ENCODE measurements at places on chromosomes 7 and 10.

DNA sequence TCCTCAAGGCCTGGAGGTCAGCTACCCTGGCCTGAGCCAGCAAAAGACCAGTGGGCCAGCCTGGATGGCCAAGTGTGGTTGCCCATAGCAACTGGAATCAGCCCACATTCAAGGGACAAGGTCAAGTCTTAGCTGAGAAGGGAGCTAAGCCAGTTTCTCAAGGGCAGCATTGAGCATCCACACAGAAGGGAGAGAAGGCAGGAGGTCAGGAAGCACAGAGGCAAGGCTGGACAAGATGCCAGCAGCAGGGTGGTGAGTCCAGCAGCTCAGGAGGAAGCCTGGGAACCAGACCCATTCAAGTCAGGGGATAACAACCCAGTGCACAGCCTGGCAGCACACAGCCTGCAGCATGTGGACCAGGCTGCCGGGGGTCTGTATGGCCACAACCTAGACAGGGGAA, 54.0 kb upstream of the ZMIZ1 start:
- DNase-seq, result no peak

DNA sequence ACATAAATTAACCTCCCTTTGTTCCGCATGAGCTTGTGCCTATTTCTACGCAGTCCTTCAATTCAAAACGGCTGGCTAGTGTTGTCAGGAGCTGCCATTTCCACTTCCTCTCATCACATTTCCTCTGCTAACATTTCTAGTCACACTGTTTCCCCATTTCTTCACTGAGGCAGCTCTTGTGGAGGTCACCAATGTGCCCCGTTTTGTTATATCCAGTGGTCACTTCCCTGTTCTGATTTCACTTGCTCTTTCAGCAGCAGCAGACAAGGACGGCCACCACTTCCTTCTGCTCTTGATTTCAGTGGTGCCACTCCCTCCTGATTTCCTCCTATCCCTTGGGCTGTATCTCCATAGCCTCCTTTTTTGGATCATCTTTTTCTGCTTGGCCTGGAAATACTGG, 64.8 kb upstream of the SEC61G start:
- no peak for DNase-seq

GRCh38 chr7:79268730-79269129, 184.7 kb downstream of the MAGI2 start:
- no peak for DNase-seq

- no peak for DNase-seq
These were observed 96.0 kb downstream of the ANK3 start for GRCh38 chr10:60293581-60294175.

DNA sequence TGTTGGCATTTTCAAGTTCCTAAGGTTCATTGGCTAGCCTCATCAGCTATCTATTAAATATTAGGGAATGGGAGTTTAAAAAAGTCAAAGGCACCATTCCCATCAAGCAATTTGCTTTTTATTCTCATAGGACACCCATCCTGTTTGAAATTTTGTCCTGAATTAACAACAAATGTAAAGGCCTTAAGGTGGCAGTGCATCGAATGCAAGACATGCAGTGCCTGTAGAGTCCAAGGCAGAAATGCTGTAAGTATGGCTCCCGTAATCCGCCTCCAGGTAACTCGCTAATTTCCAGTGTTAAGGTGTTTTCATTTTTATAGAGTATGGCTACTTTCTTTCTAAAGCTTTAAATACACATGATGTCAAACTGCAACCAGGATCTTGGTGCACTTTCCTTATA, 141.9 kb upstream of the SAMD8 start:
- DNase-seq, result no peak

DNA sequence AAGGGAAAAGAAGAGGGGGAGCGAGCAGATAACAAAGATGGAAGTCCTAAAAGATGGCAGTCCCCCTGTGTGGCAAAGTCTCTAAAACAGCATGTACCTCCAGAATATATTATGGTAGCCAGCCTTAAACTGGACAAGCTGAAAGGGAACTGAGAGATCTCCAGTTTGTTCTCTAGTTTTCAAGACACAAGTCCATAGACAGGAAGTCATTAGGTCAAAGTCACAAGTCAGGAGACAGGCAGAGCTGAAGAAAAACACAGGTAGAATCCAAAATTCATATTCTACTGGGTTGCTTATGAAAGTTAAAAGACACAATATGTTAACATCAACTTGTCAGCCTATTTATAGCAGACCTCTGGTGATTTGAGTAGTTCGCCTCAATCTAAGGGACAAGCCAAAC, 38.7 kb downstream of the FAM107B start:
- DNase-seq, result no peak

GRCh38 chr7:135409845-135410542, 99.9 kb downstream of the CNOT4 start:
- DNase-seq, result no peak

DNA sequence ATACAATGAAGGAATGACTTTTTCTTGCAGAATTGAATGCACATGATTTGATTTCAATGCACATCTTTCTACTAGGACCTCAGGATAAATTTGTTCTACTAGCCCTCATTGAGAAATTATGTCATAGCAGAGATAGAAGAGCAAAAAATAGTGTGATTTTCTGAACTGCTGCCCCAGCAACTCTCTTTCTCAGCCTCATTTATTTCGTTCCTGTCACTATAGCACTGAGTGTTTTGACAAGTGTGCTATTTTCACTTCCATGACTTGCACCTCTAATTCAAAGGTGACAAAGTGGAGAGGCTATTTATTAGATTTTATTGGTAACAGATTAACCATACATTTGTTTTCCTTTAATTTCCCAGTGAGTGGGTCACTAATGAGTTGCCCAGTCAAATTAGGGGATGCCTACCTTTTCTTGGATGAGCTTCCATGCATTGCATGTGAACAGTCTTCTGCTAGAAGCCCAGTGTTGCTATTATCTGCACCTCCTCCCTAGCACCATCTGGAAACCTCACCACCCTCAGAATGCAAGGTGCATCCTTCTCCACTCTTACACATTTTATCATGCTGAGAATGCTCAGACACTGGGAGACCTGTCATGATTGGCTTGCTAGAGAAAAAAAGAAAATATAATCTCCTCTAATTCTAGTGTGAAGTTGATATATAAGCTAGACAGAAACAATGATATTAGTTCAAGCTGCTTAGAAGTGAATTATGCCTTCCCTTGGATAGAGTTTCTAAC, 119.6 kb upstream of the CTTNBP2 start:
- DNase-seq, result no peak

DNA sequence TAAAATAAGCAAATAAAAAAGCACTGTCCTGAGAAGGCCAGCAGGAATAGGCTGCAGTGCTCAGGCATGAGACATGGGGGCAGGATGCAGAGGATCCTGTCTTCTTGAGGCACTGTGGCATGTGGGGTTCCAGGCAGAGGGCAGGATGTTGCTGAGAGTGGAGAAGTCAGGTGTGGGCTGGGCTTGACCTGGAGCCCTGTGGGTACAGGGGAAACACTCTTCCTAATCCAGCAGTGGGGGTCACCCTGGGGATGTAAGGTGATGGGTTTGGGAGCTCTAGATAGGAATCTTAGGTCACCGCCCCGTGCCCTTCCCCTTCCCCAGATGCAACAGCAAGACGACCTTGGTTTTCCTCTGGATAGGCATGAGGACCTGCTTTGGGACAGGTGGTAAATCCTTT, 13.6 kb downstream of the SUMF2 start:
- DNase-seq, result no peak

GRCh38 chr7:50331564-50332208, 27.2 kb downstream of the IKZF1 start:
- DNase-seq, result no peak

GRCh38 chr7:23680414-23681405, 711 bp downstream of the FAM221A start:
- no peak for DNase-seq

GRCh38 chr10:44697116-44697515, 214.0 kb upstream of the TMEM72 start:
- no peak for DNase-seq

GRCh38 chr10:6296828-6297251, 94.1 kb downstream of the PFKFB3 start:
- no peak for DNase-seq

DNA sequence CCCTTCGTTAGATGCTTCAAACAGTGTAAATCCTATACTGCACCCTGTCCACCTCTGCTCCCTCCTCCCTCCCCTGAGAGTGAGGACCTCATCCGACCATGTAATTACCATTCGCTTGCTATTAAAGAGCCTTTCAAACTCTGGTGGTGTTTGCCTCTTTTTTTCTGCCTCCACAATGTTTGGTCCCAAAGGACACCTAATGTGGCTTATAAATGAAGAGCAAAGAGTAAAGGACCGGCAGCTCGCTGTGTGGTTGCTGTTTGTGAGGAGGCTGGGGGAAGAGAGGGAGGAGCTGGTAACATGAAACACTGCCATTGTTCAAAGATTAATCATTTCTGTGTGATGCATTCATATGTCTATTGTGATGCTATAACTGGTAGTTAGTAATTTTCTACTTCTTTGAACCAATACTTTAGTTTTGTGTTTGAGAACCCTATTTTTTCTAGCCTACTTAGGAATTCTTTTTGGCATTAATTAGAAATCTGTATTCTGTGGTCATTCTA, 27.9 kb downstream of the MTURN start:
- DNase-seq, result no peak

DNA sequence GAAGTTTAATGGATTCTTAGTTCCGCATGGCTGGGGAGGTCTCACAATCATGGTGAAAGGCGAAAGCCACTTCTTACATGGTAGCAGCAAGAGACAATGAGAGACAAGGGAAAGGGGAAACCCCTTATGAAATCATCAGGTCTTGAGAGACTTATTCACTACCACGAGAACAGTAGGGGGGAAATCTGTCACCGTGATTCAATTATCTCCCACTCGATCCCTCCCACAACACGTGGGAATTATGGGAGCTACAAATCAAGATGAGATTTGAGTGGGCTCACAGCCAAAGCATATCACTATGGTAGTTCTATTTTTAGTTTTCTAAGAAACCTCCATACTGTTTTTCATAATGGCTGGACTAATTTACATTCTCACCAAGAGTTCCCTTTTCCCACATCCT, 36.7 kb downstream of the SPAM1 start:
- DNase-seq, result no peak

DNA sequence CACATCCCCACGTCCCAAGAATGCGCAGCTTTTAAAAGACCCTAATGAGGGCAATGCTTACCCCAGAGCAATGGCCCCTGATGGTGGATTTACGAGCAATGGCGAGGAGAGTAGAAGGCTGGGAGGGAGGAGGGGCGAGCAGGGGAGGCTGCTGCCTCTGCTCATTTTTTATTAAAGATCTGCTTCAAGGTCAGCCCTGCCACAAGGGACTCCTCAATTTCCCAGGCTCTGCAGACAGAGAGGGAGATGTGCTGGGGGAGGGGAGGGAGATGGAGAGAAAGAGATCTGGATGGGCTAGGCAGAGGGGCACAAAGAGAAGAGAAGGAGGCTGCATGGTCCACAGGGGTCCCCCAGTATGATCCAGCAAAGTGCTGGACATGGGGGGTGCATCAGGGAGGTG, 7.8 kb upstream of the SRRM3 start:
- DNase-seq, result no peak

GRCh38 chr7:1460821-1461645, 1.8 kb upstream of the MICALL2 start:
- DNase-seq, result no peak

DNA sequence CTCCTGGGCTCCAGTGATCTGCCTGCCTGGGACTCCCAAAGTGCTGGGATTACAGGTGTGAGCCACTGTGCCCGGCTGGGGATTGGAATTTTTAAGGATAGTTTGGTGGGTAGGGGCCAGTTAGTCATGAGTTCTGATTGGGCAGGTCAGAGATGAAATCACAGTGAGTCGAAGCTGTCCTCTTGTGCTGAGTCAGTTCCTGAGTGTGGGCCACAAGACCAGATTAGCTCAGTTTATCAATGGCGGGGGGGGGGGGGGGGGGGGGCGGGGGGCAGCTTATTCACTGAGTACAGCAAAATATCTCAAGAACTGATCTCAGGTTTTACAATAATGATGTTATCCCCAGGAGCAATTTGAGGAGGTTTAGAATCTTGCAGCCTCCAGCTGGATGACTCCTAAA, 11.6 kb upstream of the ERCC6 start:
- no peak for DNase-seq

DNA sequence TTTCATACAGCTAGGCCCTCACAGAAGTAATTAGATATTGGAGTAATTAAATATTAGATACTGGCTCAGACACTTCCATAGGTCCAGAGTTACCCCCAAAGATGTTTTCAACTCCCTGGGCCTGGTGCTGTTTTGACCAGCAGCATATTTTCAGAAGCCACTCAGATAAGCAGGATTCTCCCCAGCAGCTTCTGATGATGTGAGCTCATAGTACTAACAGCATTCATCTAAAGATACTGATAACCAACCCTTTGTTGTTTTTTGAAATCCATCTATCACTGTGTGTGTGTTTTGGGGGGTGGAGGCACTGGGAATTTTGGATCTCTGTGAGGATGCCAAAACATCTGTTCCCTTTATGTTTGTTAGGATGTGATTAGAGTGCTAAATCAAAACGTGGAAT, 52.7 kb downstream of the VPS50 start:
- no peak for DNase-seq

DNA sequence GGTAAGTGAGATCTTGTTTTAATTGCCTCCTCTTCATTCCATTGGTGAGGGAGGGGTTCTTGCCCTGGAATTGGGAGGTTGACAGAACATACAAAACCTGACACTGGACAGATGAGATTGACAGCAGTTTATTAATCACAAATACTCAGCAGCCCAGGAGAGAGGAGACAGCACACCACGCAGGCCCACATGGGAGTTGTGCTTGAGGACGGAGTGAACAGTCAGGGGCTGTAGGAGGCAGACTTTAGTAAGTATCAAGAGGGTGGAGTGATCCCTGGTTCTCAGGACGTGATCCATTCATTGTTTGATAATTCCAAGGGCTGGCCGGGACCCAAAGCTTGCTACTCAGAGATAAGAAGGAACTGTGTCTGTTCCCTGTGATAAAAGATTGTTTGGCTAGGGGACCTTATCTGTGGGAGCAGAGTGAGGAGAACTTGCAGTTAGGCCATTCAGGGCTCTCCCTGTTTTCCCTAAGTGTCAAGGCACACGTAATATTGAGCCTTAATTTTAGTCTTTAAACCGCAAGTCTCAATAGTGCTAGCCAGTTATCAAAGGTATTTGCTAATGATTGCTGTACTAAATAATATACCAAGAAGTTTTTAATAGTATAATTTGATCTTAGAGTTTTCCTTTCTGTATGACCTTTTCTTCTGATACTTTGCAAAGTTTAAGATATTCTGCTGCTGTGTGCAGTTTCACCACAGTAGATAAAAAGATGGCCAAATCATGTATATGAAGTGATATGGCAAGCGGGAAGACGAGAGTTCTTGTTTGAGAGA, 14.5 kb downstream of the CAPZA2 start:
- DNase-seq, result no peak

DNA sequence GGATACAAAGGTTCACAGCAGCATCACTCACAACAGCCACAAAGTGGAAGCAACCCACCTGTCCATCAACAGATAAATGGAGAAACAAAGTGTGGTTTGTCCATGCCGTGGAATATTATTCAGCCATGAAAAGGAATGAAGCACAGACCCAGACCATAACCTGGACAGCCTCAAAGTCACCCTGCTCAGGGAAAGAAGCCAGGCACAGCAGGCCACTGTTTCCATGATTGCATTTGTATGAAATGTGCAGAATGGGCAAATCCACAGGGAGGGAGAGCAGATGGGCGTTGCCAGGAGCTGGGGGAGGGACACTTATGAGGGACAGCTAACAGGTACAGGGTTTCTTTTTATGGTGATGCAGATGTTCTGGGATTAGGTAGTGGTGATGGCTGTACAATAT, 30.3 kb downstream of the FOXL3 start:
- no peak for DNase-seq

Measured in WERI-Rb-1 (cell line).